AG09319 (cell line): ENCODE measurements at places on chromosomes 4 and X.

DNA sequence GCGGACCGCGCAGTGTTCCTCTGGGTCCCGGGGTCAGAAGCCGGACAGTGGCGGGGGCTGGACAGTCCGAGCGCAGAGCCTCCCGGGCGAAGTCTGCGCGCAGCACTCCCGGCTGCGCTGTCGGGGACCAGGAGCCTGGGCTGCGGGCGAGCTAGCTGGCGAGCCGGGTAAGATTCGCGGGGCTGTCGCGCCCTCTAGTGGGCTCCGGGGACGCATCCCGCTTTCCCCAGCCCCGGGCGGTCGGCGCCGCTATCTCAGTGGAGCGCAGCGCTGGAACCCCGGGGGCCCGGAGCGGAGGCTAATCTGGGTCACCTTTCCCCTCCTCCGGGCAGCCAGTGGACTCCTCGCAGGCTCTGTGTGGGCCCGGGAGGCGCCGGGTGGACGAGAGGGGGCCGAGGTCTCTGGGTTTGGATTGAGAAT lies 4.2 kb downstream of the PDGFRA start:
- DNase-seq: no peak

DNA sequence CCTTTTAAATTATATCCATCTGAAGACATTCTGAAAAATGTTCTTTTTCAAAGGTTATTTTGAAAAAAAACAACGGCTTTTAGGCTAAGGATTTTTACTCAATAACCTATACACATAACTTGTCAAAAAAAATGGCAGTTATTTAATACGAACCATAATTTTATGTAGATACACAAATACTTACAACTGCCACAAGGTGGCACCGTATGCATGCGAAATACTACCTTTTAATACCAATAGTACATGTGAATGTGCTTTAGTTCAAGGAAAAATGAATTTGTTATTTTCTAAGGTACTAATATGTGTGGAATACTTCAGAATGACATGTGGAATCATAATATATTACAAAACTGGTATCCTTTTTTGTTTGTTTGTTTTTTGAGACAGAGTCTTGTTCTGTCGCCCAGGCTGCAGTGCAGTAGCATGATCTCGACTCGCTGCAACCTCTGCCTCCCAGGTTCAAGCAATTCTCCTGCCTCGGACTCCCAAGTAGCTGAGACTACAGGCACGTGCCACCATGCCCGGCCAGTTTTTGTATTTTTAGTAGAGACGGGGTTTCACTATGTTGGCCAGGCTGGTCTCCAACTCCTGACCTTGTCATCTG lies 4.6 kb upstream of the MAD2L1 start:
- peak; percentile 49 for DNase-seq

DNA sequence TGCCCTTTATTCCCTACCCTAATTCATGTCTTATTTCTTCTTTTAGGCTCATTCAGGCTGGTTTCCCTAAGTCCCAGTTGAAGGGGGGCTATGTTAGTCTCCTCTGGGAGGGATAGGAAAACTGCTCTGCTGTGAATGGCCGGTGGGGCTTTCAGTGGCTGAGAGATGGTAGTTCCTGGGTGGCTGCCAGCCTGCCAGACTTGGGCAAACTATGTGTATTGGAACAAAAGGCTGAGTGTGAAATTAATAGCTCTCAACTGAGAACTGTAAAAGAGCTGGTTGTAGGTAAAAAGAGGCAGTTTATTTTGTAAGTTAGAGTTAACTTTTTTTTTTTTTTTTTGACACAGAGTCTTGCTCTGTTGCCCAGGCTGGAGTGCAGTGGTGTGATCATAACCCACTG lies 28.8 kb downstream of the ARHGAP10 start:
- DNase-seq: no peak

DNA sequence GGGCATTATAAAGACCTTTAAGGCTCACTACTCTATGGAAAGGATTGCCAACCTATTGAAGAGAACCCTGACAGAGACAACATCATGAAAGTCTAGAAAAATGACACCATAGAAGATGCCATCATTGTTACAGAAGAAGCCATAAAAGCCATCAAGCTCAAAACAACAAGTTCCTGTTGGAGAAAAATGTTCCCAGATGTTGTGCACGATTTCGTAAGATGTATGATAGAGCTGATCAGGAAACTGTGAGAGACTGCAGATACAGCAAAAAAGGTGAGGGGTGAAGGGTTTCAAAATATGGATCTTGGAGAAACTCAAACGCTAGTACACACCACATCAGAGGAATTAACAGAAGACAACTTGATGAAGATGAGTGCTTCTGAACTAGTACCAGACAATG lies 53.3 kb downstream of the WDFY3 start:
- no peak for DNase-seq

DNA sequence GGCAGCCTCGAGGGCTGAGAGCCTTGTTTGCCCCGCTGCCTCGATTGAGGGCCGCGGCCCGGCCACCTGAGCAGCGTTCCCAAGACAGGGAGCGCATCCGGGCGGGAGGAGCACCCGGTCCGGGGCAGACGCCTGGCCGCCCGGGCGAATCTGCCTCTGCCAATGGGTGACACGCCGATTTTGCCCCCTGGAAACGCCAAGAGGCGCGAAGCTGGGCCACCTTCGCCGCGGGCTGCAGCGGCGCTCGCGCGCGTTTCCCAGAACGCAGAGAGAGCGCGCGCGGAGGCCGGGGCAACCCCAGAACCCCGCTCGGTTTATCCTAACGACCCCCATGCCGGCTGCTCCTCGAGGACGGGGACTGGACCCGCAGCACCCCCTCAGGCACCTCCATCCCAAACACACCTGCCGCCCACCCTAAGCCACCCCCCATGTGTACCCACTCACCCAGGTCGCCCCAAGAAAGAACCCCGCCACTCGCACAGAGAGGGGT lies 575 bp downstream of the MAP7D2 start:
- DNase-seq: no peak

DNA sequence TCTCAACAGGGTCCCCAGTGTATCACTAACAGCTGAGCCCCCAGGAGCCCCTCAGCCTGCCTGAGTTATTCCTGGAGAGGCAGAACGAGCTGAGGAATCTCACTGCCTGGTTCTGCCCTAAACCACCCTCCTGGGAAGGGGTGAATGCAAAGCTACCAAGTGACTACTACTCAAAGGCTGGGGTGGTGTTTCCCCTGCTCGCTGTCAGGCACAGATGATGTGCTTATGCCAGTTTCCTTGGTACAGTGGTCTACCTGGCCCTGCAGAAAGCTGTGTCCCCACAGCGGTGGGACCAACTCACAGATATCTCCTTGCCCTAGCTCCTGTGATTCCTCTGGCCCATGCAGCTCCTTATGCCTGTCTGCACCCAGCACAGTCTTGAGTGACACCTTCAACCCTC lies 35.4 kb upstream of the ASMTL start:
- DNase-seq: no peak

- no peak for DNase-seq
Measured at GRCh38 chr4:6873792-6874461, 35.7 kb upstream of the TBC1D14 start.

DNA sequence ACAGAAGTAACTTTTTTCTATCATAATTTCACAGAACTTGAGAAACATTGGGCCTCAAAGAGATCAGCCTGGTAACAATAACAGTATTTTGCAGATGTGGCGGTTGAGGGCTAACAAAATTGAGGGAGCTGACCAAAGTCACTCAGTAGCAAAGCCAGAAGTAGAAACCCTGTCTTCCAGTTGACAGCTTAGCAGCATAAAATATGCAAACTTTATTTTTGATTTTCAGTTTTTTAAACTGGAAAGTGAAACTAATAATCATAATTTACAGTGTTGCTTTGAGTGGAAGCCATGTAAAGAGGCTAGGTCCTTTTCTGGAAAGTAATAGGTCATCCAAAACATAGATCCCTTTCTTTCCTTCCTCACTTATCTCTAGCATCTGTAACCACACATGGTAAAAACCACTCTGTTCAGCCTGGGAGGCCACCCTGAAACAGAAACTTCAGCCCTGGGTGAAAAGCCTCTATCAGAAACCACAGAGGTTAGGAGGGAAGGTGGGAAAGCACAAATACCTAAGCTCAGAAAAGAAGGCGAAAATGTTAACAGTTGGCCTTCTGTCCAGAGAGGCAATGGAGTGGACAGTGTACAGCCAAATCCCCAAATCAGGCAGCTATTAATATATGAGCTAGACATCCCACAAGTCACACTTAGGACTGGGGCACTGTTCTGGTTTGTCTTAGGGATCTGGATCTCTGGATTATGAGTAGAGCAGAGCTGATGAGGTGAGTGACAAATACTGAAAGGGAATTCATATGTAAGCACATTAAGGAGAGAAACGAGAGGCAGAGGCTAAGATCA lies 61.1 kb upstream of the ARSJ start:
- no peak for DNase-seq

DNA sequence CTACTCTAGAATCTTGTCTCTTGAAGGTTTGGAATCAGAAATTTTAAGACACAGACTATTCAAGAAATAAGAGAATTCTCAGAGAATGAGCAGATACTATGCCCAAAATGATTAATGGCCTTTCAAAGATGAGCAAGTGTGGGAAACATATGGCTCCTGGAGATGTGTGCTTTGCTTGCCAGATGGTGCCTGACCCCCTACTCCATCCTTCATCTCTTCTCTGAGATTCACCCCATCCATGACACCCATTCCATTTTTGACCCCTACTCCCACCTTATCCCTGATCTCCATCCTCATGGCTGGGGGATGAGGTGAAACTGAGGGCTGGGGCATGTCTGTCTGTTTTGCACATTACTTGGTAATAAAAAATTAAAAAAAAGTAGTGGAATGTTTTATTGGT lies 75.5 kb downstream of the GPC3 start:
- no peak for DNase-seq

DNA sequence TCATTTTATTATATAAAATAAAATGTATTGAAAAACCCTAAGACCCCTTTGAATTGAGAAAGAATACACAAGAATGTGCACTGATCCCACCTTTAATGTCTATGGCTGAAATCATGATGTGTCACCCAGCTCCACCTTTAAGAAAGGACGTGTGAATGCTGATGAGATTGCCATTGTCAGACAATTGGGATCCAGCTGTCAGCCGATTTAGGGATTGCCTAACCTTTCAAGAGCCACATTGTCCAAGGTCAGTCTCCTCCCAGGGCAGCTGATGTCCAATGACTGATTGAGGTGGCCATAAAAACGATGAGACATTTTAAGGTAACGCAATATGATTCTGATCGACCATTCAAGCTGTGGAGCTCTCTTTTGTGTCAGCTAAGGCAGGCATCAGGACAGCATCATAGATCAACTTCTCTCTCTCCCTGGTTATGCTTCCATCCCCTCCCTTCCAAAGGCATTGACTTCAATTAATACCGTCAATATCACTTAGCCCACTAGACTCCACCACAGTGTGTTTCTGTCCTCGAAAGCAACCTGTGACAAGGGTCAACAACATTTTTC lies 1676.4 kb downstream of the PCDH7 start:
- no peak for DNase-seq

- DNase-seq: no peak
Measured at GRCh38 chr4:81021981-81022380, 8.5 kb upstream of the BMP3 start.

DNA sequence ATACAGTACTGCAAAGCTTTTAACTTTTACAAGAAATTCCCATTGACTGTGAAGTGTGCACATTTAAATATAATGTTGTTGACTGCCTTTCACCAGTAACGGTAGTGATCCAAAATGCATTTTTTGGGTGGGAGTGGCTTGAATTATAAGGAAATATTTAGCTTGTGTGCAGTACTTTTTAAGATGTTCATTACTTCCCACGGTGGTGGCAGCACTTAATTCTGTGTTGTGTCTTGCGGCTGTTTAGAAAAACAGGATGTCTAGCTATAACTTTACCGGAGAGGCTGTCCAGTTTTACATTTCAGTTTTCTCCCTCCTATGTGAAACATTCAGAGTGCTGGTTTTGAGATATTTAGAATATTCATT lies 1.7 kb downstream of the TMEM131L start:
- no peak for DNase-seq

DNA sequence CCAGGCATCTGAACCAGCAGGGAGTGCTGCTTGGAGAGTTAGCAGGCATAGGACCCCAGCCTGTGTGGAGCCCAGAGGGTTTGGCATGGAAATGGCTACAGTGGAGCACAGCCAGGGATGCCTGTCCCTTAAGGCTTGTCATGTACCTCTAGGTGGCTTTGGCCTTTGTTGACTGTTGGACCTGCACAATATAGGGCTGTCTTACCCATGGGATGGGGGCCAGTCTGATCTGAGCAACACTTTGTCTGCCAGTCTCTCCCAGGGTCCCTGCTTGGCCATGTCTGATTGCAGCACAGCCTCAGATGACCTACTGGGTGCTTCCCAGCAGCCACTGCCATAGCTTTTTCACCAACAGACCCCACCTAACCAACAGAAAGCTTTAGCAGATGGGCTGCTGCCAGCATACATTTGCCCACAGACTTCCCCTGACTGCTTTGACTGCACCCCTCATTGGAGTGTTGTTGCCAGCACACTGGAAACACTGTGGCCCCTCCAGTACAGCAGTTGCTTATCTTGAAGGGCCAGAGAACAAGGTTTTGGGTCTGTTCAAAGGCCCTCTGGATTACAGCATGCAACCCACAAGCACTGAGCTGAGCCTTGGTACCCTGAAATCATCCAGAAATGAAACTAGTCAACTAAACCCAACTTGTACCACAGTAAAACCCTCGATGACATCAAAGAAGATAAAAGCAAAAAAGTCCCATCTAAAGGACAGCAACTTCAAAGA lies 22.1 kb downstream of the ANAPC10 start:
- DNase-seq: no peak

DNA sequence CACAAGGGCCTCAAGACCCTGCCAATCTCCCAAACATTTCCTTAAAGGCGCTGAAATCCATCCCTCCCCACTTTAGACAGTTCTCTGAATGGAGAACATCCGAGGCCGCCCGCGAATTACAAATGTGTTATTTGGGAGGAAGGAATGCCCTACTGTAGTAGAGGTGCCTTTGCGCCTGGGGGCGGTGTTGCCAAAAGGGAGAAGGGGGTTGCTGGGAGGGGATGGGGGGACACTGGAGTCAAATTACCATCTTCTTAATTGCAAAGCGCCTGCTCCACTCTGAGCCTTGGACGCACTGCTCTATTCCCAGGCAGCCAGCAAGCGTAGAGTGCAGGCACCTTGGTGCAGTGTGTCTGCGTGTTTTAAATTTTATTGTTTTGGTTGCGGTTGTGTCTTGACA lies 2.7 kb downstream of the TMEM255A start:
- no peak for DNase-seq

- DNase-seq: no peak
Measured at GRCh38 chr4:26288355-26288909, 32.4 kb upstream of the RBPJ start.

GRCh38 chrX:53321230-53321942 lies 40.0 kb upstream of the IQSEC2 start:
- DNase-seq: no peak

GRCh38 chr4:82761229-82761628 lies 37.4 kb downstream of the SCD5 start:
- no peak for DNase-seq

DNA sequence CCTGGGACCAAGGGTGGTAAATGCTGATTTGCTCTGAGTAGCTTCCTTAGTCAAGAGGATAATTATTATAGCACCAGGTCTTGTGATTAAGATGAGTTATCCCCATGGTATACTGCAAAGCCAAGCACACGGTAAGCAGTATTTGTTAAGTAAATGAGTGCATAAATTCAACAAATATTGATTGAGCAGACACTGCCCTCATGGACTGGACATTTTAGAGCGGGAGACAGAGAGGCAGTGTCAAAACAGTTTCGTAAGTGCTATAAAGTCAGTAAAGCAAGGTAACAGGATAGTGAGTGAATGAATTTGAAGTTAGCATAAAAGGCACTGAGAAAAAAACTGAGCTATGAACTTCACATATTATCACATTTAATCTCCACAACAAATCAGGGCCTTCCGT lies 13.9 kb downstream of the PHF8 start:
- no peak for DNase-seq
